ENCODE measurements at places on chromosomes 6 and 20. TPM values are rescaled to one million over a fixed set of nuclear protein-coding genes. Genes with fewer than 3 reads are reported as not detected.
A peak's percentile ranks its signal among the peaks of the same experiment; 100 is the strongest.

Gene DPPA5
- total RNA-seq, result not detected

DNA sequence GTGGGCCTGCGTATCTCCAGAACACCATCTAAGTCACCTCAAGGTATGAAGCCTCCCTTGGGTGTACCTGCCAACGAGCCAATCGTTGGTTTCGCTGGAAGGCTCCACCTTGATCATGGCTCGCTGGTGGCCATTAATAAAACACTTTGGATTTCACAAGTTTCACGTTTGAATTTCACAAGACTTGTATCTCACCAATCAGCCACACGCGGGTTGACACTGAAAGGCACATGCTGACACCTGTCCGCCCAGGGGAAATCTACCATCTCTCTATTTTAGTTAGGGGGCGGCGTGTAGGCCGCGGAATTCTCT is 586 bp upstream of the HMGA1 start:
- peak overlapping the region; percentile 43 for H3K27ac ChIP-seq
- peak overlapping the region; percentile 68 for H3K4me3 ChIP-seq
- H3K4me1 ChIP-seq, result peaks cover 12% of the 10 kb centered on the region

Gene OGFRL1
- 23.6 TPM for total RNA-seq

DNA sequence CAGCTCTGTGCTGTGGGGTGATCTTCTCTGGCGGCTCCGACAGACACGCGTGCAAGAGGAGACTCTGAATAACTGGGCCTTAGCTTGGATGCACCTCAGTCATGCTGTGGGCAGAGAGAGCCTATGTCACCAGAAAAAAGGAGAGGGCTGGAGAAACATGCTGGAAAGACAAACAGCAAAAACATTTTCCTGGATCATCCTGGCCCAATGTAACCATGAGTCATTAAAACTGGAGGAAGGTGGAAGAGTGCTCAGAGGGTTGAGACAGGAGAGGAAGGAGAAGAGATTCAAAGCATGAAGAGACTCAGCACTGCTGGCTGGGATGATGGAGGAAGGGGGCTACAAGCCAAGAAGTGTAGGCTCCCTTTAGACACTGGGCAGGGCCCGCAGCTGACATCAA is 292.0 kb downstream of the CDH26 start:
- H3K4me1 ChIP-seq, result peaks cover 6% of the 10 kb centered on the region
- DNase-seq, result no peak
- peak overlapping the region; percentile 75 for H3K27ac ChIP-seq

DNA sequence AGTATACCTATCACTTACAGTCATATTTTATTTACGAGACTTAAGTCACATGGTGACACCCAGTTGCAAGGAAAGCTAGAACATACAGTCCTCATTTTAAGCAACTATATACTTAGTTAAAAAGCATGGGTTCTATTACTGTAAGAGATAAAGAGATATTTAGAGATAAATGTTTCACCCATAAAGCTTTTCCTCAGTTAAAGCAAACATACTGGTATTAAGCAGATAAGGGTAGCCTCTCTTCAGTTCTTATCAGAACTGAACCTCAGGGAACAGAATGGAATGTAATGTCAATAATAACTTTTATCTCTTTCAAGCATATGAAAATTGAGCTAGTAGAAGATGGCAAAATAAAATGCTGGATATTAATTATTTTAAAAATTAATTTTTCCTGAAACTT is 9.9 kb upstream of the ASCC3 start:
- no peak overlapping the region for H3K4me3 ChIP-seq
- H3K36me3 ChIP-seq, result no peaks in the 10 kb centered on the region
- no peaks in the 10 kb centered on the region for H3K27me3 ChIP-seq
- DNase-seq, result no peak
- H3K4me1 ChIP-seq, result no peaks in the 10 kb centered on the region
- H3K27ac ChIP-seq, result no peak overlapping the region

Gene NRSN1
- total RNA-seq, result not detected

Gene PACRG
- total RNA-seq, result 0.66 TPM

Gene COL11A2
- 0.26 TPM for total RNA-seq

- H3K27ac ChIP-seq, result no peak overlapping the region
- H3K4me1 ChIP-seq, result no peaks in the 10 kb centered on the region
- H3K4me3 ChIP-seq, result no peak overlapping the region
Observed at GRCh38 chr20:59784791-59785668, 148.4 kb downstream of the SYCP2 start.

Gene RSPH9
- 1.5 TPM for total RNA-seq

Gene CD2AP
- 15.7 TPM for total RNA-seq

Gene USP49
- total RNA-seq, result 1.8 TPM

Gene SRC
- total RNA-seq, result 20.3 TPM

- no peaks in the 10 kb centered on the region for H3K27me3 ChIP-seq
- H3K4me1 ChIP-seq, result no peaks in the 10 kb centered on the region
- no peak overlapping the region for H3K27ac ChIP-seq
- H3K4me3 ChIP-seq, result no peak overlapping the region
Observed at GRCh38 chr20:52168116-52168515, 23.5 kb downstream of the ZFP64 start.

DNA sequence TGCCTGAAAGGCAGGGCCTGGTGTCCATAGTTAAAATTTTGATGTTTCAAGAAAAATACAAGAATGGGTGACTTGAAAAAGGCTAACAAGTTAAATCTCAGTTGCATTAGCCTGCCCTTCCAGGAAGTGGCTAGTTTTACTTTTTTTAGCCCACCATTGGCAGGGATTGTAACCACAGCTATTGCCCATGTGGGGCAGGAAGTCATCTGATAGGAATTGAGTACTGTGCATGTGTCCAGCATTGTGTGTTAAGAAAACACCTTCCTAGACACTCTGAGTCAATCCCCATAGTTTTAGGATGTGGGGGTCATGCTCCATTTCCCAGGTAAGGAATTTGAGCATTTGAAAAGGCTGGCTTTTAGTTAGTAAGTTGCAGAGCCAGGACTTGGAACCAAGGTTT is 26.9 kb downstream of the LYRM2 start:
- no peaks in the 10 kb centered on the region for H3K36me3 ChIP-seq
- no peak for DNase-seq
- no peaks in the 10 kb centered on the region for H3K4me1 ChIP-seq
